ENCODE measurements at places on chromosomes 3 and 15.

DNA sequence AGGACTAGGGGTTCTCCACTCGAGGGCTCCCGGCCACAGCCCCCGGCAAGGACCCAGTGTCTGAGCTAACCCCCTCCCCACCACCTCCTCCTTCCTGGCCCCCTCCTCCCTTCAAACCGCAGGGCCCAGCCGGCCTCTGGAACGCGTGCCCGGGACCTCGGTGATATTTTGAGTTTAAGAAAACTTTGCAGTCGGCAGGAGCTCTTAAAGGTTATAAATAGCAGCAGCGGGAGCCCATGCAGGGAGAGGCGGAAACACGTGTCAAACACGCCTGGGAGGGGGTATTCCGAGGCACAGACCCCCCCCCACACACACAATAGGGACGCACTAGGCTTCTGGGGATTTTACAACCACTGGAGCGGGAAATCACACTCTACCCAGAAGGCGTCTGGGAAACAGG is 3.1 kb upstream of the PTH1R start:
- DNase-seq, result no peak

- DNase-seq, result no peak
Measured at GRCh38 chr3:140096037-140096436, 161.1 kb downstream of the CLSTN2 start.

GRCh38 chr3:65524584-65524983 is 514.1 kb downstream of the MAGI1 start:
- no peak for DNase-seq

DNA sequence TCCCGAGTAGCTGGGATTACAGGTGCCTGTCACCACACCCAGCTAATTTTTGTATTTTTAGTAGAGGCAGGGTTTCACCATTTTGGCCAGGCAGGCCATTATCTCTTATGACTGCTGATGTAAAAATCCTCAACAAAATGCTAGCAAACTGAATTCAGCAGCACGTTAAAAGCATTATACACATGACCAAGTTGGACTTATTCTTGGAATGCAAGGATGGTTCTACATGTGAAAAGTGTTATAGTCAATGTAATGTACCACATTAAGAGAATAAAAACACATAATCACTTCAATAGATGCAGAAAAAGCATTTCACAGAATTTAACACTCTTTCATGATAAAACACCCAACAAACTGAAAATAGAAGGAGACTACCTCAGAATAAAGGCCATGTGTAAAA is 20.2 kb downstream of the RNF13 start:
- DNase-seq, result no peak

DNA sequence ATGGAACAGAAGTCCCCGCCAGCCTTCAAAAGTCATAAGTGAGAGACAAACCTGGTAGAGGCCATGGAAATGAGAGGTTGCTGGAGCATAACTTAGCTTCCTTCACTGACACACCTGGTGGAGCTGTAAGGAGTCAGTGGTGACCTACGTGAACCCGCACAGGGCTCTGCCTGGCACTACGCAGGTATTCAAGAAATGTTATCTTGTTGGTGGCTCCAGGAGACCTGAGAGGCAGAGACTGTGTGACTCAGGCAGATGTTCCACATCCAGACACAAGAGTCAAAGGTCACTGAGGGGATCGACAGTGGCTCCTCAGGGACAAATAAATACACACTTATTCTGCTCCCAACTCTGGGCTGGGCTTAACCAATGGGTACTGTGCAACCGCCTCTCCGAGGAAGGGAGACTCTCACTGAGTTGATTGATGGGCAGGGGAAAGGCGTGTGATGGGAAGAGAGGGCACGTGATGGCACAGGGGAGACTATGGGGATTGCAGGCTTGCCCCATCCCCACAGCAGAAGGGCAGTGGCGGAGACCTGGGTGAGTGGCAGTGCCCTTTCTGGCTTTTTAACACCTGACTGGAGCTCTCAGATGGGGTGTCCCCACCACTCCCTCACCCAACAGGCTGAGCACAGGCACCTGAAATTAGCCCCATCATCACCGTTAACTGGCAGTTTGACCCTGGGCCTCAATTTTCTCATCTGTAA is 111.7 kb upstream of the SMAD3 start:
- DNase-seq, result no peak

DNA sequence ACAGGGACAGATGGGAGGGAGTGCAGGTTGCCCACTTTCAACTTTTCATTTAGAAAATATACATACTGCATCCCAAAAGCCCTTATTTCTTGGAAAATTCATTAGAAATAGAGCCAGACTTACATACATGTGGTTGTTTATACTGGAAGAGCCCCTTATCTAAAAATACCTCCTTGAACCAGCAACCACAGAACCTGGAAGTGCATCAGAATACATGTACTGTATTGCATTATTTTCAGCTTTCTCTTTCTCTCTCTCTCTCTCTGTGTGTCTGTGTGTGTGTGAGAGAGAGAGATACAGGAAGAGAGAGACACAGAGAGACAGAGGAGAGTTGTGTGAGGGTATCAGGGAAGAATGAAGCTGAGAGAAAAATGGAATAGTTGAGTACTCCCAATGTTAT is 29.5 kb upstream of the LSAMP start:
- no peak for DNase-seq

- no peak for DNase-seq
Measured at GRCh38 chr15:33155691-33156420, 38.7 kb downstream of the FMN1 start.

DNA sequence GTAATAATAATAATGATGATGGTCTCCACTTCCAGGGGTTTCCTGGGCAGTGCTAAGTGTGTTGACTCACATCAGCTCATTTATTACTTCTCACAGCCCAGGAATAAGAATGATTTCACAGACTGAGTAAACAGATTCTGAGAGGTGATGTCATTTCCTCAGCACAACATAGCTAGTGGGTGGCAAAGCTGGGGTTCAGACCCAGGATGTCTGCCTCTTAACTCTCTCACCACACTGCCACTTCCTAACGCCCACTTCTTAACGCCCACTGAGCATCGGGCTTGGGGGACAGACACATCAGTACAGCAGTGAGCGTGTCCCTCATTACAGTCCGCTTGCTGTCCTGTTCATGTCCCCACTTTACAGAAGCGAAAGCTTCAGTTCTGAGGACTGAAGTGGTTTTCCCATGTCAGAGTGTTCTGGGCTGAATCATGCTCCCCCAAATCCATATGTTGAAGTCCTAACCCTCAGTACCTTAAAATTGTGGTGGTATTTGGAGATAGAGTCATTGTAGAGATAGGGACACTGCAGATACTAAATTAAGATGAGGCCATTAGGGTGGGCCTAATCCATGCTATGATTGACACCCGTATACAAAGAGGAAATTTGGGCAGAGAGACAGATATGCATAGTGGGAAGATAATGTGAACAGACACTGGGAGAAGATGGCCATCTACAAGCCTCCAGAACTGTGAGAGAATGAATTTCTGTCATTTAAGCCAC is 68.0 kb downstream of the ATP2B2 start:
- no peak for DNase-seq

- DNase-seq, result no peak
Measured at GRCh38 chr3:54871867-54872266, 56.0 kb downstream of the LRTM1 start.

Data from glutamatergic neuron (in vitro differentiated cells).